Activated CD8-positive, alpha-beta memory T cell treated with anti-CD3 and anti-CD28 coated beads, Interleukin-2, amount 50 U/mL, for 4 hours (primary cell): ENCODE measurements at places on chromosomes 12 and 14.
A peak's percentile ranks its signal among the peaks of the same experiment; 100 is the strongest.

DNA sequence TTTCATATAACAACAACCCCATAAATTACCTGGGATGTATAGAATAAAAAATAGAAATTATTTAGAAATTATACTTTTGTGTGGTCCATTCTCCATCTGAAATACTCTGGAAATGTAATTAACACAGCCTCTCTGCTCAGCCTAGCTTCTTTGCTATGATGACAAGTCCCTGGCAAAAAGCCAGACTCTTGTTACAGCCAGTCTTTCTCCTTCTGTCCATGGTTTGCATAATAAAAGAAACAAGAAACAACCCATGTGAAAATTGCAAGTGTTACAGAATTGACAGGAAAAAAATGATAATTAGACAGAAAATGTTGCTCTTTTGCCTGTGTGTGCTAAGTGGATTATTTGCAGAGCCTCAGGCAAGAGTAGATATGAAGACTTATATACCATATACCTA lies 61.3 kb downstream of the C12orf50 start:
- DNase-seq, result no peak

GRCh38 chr12:28090835-28091234 lies 99.4 kb upstream of the CCDC91 start:
- DNase-seq, result no peak

DNA sequence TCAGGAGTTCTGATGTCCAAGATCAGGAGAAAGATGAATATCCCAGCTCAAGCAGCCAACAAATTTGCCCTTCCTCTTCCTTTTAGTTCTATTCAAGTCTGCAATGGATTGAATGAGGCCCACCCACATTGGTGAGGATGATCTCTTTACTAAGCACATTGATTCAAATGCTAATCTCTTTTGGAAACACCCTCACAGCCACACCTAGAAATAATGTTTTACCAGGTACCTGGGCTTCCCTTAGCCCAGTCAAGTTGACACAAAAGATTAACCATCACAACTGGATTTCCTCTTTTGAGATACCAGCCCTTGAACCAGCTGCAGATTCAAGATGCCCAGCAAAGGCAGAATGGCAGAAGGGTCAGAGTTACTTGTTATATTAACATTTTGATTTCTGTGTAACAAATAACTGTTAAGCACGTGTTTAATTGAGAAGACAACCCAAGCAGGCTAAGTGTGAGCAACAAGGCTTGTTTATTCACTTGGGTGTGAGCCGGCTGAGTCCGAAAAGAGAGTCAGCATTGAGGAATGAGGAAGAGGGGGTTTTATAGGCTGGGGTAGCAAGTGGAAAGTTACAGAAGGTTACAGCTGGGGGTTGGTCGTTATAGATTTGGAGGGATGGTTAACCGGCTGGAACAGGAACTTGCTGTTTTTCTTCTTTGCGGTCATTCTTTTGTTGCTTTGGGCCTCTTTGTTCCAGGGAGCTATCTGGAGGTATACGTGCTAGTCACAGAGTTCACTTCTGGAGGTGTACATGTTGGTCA lies 180.3 kb downstream of the EMP1 start:
- no peak for DNase-seq

- no peak for DNase-seq
Measured at GRCh38 chr12:112965643-112966042, 12.7 kb upstream of the OAS2 start.

- DNase-seq, result no peak
Measured at GRCh38 chr14:54918427-54918826, 15.8 kb upstream of the GCH1 start.

DNA sequence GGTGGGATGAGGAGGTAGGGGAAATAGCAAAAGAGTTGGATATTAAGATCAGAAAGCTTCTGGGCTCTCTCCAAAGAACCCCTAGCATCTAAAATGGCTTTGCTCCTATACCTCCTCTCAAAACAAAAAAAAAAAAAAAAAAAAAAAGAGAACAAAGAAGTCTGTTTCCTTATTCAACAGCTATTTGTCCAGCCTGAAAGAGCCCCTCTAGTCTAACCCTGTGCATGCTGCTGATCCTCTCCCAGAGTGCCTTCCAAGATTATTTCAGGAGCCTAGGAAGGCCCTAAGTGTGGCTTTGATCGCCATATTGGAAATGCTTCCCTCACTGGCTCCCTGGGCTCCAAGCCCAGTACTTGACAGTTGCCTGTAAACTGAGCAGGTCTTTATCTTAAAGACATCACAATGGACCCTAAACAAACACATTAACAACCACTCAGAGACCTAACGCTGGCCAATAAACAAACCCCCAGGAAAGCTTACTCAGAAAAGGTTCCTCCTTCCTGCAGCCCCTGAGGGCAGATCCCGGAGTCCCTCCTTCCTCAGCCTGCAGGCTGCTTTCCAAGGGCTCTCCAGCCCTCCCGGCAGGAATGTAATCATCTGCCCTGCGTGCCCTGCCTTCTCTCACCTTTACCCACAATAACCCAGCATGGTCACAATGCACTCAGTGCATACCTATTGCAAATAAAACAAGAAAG lies 17.4 kb upstream of the COL2A1 start:
- no peak for DNase-seq

GRCh38 chr14:56902385-56902784 lies 92.1 kb upstream of the OTX2 start:
- DNase-seq, result no peak

GRCh38 chr12:81573228-81573627 lies 185.9 kb downstream of the PPFIA2 start:
- DNase-seq, result no peak

DNA sequence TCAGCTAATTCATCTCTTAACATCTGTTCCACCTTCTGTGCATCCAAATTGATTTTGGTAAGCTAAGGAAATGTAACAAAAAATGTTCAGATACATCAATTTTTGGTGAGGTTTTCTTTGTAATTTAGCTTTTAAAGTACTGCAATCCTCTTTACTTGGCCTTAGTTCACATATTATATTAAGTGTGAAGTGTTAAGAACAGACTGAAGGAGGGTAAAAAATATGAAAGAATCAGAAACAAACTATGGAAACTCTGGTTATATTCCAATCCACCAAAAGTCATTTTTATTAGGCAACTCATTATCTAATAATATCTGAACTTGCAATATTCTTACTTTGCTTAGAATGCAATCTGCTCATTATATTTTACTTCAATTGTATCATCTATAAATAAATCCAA lies 49.1 kb downstream of the CEP290 start:
- no peak for DNase-seq

- no peak for DNase-seq
Measured at GRCh38 chr14:56126637-56126913, 8.4 kb downstream of the PELI2 start.

DNA sequence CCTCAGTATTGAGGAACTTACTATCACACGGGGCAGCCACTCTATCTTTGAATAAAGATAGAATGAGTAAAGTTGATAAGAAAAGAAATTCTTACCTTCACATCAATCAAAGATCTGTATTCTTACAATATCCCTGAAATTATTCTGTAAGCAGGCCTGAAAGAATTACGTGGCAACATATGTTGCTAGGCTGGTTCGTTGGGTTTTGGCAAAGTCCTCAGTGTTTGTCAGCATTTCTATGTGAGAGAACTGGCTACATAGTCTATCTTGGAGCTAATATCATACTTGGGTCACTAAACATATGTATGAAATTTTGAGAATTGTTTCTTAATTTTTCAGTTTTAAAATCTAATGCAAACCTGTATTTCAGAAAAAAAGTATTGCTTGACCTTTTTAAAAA lies 412.2 kb upstream of the GARIN6 start:
- no peak for DNase-seq

DNA sequence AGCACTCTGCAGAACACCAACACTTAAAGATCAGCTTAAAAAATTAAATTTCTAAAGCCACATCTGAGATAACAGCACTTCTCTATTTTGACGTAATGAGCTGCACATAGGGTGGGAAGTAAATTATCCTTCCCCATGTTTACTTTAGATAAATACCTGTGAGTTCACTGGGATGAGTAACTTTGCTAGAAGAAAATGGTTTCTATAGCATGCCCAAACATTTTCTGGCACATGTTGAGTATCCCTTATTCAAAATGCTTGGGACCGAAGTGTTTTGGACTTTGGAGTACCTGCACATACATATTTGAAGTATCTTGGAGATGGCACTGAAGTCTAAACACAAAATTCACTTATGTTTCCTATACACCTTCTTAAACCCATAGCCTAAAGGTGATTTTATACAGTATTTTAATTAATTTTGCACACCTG lies 6.6 kb downstream of the SLC38A2 start:
- DNase-seq, result no peak

DNA sequence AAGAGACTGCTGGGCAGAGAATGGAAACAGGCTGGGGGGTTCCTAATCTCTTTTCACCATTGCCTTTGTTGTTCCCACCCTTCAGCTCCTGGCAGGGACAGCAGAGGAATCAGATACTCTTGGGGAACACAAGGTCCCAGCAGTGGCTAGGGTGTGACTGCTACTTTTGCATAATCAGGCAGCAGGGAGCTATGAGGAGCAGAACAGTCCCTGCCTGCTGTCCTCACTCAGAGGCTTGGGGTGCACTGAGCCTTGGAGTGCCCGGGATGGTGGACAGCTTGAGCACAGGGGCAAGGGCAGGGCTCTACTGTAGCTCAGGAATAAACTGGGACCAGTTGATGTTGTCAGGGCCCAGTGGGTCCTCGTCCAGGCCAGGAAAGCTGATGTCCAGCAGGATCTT lies 1.5 kb upstream of the TEX52 start:
- no peak for DNase-seq

DNA sequence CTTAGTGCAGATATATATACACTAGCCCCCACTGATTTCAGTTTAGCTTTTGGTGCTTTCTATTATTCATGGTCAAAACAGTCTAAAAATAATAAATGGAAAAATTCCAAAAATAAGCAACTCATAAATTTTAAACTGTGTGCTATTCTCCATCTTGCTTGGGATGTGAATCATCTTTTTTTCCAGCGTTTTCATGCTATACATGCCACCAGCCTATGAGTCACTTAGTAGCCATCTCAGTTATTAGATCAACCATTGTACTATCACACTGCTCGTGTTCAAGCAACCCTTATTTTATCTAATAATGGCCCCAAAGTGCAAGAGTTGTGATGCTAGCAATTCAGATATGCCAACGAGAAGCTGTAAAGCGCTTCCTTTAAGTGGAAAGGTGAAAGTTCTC lies 73.9 kb upstream of the KRR1 start:
- DNase-seq, result no peak

DNA sequence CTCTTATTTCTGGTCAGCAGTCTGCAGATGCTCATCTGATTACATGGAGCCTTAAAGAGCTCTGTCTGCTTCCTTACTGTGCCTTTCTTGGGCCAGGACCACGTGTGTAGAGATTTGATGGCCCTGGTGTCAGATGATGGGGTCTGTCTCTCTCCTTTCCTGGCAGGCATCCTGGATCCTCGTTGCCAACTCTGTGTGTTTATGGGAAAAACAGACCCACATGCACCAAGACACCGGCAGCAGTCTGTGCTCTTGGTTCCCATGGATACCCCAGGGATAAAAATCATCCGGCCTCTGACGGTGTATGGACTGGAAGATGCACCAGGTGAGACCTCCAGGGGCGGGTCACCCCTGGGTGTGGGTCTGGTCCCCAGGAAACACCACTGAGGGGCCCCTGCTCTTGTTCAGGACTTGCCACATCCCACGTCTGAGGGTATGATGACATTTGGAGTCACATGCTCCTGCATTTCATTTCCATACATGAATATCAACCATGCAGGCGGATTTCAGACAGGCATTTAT lies 18.5 kb upstream of the ALDH2 start:
- no peak for DNase-seq

DNA sequence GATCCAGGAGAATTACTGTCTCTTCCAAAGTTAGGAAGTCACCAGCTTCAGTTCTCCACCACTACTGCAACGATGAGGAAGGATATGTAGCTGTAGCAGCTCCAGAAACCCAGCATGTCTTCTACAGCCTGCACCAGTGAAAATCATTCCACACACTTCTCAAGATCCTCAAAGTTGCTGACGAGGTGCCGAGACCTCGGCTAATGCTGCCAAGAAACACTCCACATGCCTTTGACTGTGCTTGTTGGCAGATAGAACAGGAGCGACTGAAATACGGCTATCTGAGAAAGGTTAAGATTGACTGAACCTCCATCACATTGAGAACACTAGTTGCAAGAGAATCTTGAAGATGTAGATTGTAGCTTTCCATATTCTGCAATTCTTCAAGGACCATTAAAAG lies 241.9 kb downstream of the PPFIA2 start:
- no peak for DNase-seq

GRCh38 chr14:25121337-25122129 lies 71.6 kb upstream of the STXBP6 start:
- DNase-seq, result no peak

DNA sequence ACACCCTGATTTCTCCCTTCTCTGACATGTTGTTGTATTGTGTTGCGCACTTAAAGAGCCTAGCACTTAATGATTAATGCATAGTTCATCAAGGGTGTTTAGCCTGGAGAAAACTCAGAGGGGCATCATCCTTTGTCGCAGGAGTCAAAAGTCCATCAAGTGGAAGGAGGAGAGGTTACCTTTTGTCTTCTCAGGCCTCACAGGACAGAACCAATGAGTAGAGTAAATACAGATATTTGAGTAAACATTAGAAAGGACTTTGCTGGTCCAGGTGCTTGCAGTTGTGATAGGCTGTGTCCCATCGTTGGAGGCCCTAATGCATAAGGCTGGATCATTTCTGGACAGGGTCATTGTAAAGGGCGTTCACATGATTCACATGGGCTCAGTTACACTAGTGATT lies 430.9 kb downstream of the PCNX1 start:
- no peak for DNase-seq

GRCh38 chr14:101072070-101072469 lies 168.5 kb upstream of the RTL1 start:
- no peak for DNase-seq

DNA sequence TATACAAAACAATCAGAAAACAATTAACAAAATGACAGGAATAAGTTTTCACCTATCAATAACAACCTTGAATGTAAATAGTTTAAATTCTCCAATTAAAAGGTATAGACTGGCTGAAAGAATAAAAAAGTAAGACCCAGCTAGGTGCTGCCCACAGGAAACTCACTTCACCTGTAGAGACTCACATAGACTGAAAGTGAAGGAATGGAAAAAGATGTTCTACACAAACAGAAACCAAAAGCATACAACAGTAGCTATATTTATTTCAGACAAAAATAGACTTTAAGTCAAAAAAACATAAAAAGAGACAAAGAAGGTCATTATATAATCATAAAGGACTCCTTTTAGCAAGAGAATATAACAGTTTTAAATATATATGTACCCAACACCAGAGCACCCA lies 152.4 kb upstream of the PWP1 start:
- no peak for DNase-seq

DNA sequence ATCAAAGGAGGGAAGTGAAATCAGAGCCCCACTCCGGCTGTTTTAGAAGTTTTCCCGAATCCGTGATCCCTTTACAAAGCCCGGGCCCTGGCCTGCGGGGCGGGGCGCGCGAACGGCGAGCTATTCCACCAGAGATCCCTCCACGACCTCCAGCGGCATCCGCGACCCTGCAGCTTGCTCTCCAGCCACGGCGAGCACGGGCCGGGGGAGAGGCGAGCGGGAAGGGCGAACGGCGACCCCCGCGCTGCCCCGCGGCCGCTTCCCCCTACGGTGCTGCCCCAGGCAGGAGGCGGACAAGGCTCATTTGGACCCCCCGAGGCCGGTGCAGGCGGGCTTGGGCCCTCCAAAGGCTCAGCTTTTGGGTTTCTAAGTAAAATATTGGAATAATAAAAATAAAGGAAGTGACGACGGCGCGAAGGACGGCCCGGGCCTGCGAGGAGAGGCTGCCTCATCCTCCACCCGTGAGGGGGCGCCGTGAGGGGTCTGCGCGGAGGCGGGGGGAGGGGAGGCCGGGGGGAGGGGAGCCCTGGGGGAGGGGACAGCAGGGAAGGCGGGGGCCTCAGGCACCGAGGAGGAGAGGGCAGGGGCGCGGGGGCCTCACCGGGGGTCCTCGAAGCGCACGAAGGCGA lies 613 bp downstream of the SRSF9 start:
- peak; percentile 64 for DNase-seq
